ENCODE measurements at places on chromosomes 2 and 18.
A peak's percentile ranks its signal among the peaks of the same experiment; 100 is the strongest.

- no peak for DNase-seq
Measured at GRCh38 chr2:172516299-172516698, 39.6 kb upstream of the PDK1 start.

DNA sequence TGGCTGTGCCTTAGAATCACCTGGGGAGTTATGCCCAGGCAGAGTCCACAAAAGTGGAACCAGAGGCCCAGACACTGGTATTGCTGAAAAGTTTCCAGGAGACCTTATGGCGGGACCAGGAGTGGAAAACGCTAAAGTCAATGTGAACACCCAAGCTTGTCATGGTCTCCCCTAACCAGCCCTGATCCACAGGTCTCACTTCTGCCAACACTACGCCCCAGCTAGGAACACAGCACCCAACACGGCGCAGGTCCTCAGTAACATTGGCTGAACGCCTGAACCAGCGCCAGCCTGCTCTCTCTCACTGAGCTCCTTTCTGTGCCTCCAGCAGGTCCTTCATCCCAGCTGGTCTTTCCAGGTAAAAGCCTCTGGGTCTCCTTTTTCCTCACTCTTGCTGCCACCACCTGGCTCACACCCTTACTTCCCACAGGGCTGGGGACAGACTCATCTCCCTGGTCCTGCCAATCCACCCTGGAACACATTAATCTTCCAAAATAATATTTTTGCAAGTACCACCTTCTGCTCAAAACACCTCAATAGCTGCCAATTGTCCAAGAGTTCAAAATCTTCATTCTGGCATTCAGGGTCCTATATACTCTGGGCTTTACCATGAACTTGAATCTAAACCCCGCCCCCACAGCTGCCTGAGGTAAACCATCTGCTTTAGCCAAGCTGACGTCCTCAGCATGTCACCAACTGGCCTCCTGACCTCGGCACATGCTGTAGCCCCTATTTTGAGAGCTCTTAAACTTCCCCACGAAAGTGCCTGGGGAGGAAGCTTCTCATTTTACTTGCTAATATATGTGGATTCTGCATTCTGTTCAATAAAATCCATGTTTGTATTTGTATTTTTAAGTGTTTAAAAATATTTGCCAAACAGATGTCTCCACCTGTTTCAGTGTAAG lies 34.6 kb downstream of the ADCY3 start:
- no peak for DNase-seq

GRCh38 chr2:5609201-5609600 lies 83.0 kb upstream of the SOX11 start:
- no peak for DNase-seq

DNA sequence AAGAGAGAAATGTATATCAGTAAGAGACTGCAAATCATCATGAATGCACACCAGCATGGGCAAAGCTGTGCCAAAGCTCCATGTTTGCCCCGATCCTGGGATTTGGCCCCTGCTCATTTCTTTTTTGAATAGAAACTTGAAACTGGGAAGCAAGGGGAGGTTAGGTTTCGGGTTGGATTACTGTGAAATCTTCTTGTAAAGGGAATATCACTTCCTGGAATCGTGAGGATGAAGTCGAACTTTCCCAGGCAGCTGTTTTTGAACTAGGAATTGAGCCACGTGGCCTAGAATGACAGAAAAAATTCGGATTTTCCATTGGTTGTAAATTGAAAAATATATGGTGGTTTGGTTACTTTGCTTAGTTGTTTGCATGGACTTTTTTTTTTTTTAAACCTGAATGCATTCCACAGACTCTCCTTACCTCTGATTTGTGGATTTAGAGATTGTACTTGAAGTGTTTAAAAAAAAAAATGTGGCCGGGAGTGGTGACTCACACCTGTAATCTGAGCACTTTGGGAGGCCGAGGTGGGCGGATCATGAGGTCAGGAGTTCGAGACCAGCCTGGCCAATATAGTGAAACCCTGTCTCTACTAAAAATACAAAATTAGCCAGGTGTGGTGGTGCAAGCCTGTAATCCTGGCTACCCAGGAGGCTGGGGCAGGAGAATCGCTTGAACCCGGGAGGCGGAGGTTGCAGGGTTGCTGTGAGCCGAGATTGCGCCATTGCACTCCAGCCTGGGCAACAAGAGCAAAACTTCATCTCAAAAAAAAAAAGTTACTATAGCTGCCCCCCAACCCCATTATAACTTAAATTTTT lies 32.1 kb downstream of the GRHL1 start:
- DNase-seq = no peak

GRCh38 chr18:6628187-6628586 lies 101.3 kb upstream of the ARHGAP28 start:
- DNase-seq = no peak

GRCh38 chr2:203857656-203858055 lies 9.9 kb upstream of the CTLA4 start:
- no peak for DNase-seq

GRCh38 chr2:241208058-241208457 lies 19.6 kb downstream of the ANO7 start:
- DNase-seq = no peak

DNA sequence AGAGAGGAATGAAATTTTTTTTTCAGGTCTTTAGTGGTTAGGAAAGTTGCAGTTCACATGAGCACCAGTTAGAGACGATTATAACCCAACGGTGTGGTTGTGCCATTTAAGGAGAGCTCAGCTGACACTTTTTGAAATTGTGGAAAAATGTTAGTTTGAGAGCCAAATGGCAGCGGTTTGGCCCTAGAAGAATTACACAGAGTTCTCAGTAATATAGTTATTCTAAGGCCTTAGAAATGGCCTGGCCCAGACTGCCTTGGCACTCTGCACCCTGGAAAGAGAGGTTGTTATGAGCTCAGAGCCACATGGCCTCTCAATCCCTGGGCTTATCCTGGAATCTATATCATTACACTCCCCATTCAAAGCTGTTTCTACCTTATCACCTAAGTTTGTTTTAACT lies 117.4 kb downstream of the RHBDD1 start:
- no peak for DNase-seq

DNA sequence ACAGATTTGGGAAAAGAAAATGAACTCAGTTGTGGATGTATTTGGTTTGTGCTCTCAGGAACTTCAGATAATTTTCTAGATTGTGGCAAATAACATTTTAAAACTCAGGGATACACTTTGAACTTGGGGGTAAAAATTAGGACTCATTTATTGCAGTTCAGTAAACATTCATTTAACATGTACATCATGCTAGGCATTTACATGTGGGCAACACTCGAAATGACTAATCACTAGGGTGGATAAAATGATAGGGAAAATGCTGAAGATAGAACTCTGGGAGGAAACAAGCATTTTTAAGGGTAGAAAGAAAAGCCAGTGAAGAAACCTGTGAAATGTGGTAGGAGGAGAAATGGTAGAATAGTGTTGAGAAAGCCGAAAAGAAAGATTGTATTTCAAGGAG lies 7.8 kb downstream of the FAM117B start:
- no peak for DNase-seq

DNA sequence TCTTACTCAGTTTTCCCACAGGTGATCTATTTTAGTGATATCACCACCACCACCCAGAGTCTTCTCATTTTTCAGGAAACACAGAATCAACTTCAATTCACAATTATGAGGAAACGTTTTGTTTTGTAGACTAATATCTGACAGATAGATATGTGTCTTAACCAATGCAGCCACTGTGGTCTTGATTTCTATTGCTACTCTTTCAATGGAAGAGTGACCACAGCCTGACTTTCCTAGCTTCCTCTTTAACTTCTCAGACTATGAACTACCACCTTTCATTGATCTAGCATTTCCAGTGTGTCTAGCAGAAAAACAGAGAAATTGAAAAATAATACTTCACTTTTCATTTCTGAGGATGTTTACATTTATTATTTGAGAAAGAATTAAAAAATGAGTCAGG lies 20.5 kb downstream of the ADAM17 start:
- DNase-seq = no peak

GRCh38 chr2:60140185-60140584 lies 413.3 kb downstream of the BCL11A start:
- DNase-seq = no peak

DNA sequence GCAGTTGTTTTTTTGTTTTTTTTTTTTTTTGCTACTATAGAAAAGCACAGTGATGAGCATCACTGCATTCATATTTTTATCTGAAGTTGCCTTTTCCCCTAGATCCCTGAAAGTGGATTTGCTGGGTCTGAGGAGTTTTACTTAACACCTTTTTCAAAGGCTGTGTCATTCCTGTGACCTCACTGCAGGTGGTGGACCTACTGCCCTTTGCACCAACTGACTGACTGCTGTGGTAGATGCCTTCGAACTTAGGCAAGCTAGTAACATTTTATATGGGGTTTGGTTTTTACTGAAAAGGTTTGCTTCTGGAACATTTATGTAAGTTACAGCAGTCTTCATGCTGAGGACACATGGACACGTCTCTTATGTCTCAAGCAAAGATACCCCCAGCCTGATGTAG lies 36.2 kb downstream of the SPTBN1 start:
- no peak for DNase-seq

DNA sequence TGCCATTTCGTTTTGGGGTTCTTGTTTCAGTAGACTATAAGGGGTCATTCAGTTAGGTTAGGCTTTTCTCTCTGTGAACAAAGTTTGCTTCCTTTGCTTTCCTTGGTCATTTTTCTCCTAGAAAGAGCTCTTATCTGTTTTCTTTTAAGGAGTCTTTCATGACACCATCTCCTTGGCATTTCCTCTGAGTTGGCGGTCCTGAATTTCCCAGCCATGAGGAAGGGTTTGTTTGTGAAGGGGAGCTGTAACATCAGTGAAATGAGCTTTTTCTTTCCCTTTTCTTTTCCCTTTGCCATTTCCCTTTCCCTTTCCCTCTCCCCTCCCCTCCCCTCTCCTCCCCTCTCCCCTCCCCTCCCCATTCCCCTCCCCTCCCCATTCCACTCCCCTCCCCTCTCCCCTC lies 61.7 kb downstream of the MAP4K4 start:
- DNase-seq = no peak

GRCh38 chr2:54529935-54530334 lies 73.8 kb downstream of the SPTBN1 start:
- DNase-seq = peak; percentile 51

- DNase-seq = no peak
Measured at GRCh38 chr2:11697103-11697871, 27.3 kb upstream of the NTSR2 start.

DNA sequence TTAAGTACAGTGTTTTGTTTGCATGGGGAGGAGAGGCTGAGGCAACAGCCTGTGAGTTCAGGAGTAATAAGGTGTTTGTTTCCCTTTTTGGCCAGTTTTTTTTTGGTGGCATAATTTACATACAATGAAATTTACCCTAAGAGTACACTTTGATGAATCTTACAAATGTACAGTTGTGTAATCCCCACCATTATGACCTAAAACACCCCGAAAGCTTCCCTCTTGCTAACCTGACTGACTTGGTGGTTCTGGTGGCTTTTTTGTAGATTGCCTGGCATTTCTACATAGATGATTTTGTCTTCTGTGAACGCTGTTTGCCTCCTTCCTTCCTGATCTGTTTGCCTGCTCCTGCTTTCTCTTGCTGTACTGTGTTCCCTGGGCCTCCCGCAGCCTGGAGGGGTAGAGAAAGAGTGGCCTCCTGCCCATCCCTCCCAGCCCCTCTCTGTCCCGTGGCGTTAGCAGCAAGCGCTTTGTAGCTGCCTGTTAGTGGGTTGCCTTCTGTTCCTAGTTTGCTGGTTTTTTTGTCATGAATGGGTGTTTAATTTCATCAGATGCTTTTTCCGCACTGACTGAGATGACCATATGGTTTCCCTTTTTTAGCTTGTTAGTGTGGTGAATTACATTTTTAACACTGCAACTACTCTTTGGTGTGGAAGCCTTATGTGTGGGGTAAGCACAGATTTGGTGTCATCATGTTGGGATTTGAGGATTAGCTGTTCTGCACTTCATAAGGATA lies 32.1 kb downstream of the ASAP2 start:
- no peak for DNase-seq

DNA sequence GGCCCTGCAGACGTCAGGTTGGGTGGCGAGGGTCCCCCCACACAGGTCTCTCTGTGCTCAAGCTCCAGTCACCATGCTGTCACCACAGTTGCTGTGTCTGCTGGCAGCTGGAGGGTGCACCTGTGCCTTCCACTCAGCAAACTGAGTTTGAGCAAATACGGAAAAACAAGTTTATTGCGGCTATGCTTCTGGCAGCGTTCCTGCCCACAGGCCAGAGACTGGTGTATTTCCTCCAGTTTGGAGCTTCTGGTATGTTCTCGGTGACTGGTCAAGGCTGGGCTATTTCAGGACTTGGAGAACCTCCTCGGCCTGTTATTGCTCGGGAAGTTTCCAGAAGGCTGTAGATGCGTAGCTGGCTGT lies 132.6 kb downstream of the SEPTIN10 start:
- DNase-seq = peak; percentile 91

DNA sequence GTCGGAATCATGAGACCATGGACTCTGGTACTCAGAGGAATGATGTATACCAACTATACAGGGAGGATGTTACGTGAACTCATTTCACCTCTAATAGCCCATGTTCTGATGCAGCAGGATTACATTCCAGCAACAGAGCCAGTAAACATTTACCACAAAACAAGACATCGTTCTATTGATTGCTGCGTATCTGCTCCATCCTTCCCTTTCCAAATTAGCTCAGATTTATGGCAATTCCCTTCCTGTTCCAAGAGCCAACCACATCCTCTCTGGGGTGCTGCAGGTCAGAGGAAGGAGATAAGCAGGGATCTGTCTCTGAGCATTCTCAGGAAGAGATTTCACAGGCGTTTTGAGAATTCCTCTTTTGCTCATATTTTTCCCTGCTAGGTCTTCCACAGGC lies 98.3 kb downstream of the KLF7 start:
- DNase-seq = no peak

DNA sequence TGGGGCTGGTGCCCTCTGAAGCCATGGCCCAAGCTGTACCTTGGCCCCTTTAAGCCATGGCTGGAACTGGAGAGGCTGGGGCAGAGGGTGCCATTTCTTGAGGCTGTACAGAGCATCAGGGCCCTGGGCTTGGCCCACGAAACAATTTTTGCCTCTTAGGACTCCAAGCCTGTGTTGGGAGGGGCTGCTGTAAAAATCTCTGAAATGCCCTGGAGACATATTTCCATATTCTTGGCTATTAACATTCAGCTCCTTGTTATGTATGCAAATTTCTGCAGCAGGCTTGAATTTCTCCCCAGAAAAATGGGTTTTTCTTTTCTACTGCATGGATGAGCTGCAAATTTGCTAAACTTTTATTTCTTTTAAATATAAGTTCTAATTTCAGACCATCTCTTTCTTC lies 834.0 kb downstream of the DSC3 start:
- no peak for DNase-seq
